ENCODE measurements at places on chromosomes 11 and 22.

GRCh38 chr11:31784611-31785010, 26.5 kb downstream of the PAX6 start:
- no peak for DNase-seq

- DNase-seq: no peak
Observed at GRCh38 chr11:95829580-95830259, 39.4 kb downstream of the CEP57 start.

GRCh38 chr11:64181506-64182411, 4.2 kb upstream of the STIP1 start:
- peak; percentile 82 for DNase-seq

GRCh38 chr11:47220401-47220821, 5.6 kb downstream of the DDB2 start:
- DNase-seq: peak; percentile 24

DNA sequence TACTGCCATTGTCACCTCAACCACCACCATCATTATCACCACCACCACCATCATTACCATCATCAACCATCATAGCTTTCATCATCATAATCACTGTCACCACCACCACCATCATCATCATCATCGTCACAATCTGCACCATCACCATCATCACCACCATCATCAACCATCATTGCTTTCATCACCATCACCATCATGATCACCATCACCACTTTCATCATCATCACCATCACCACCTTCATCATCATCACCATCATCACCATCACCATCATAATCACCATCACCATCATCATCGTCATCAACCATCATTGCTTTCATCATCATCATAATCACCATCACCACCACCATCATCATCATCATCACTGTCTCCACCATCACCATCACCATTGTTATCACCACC, 8.7 kb upstream of the OSBPL5 start:
- DNase-seq: no peak

DNA sequence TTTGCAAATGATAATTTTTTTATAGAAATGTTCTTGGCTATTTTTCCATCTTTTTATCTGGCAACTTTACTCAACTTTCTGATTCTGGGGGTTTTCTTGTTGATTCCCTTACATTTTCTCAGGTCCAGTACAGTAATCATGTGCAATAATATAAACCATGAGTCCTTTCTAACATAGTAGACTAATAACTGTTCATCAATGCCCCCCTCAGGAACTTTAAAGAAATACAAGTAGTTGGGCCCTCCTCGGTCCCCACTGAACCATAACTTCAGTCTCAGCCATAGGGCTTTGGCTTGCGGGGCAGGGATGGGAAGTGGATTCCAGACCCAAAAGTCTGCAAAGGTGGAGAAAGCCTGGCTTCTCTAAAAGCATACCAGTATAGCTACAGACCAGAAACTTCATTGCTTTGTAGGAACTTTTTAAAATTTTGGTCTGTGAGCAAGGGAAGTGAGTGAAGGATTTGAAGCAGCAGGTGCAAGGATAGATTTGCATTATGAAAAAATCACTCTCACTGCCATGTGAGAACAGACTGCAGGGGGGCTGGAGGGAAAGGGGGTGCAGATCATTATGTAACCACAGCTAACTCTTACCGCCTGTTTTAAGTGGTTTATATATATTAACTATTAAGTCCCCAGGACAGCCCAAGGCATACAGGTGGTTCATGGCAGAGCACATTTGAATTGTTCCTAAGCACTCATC, 10.4 kb upstream of the TUB start:
- DNase-seq: no peak

GRCh38 chr11:15307619-15308024, 192.9 kb downstream of the INSC start:
- DNase-seq: no peak

DNA sequence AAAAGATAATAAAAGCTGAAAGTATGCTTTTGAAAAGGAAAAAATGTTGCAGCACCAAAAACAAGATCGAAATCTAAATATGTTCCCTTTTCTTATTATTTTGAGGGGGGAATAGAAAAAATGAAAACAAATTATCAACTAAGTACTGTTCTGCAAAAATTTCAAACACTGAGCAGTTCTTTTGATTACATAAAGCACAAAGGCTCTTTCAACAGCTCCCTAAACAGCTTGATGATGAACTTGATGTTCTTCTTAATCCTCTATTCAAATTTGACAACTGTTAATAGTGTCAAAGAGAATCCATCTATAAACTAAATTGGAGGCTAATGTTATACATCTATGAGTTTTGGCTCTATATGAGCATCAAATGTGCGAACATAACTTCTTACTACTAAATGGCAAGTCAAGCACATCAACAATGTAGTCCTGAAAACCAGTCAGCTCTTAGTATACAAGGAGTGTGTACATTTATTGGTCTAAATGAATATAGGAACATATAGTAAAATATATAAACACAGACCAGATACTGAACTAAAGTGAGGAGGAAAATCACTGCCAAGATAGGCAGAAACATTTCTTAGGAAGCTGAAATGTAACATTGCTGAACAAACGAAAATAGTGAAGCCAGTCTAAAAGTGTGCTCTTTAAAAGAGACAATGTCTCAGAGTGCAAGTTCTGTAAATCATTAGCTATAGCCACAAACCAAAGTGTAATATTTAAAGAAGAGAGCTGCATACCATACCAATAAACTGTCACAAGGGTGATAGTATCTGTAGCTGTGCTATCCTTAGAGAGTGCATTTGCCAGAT, 94.3 kb downstream of the SOX6 start:
- no peak for DNase-seq

- DNase-seq: no peak
Observed at GRCh38 chr11:5240458-5240857, 6.2 kb upstream of the HBD start.

DNA sequence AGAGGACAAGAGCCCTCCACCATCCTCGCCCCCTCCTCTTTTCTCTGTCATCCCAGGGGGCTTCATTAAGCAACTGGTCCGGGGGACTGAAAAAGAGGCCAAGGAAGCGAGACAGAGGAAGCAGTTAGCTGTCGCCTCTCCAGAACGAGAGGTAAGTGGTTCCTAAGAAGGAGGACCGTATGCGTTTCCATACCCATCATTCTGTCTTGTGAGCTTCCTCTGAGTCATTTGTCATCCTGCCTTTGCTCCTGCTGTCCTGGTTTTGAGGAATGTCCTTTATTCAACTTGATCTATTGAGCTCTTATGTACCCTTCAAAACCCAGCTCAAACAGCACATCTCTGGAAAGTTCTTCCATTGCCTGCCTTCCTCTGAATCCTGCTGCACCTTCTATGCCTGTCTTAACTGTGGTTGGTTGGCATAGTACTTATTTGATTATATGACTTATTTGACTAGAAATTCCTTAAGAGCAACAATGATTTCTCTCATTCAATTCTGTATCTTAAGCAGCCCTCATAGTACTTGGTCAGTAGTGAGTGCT, 21.3 kb downstream of the MYO18B start:
- no peak for DNase-seq

GRCh38 chr11:68521969-68522652, 61.6 kb downstream of the PPP6R3 start:
- no peak for DNase-seq

- no peak for DNase-seq
Observed at GRCh38 chr11:32894921-32895320, 2.3 kb downstream of the QSER1 start.

DNA sequence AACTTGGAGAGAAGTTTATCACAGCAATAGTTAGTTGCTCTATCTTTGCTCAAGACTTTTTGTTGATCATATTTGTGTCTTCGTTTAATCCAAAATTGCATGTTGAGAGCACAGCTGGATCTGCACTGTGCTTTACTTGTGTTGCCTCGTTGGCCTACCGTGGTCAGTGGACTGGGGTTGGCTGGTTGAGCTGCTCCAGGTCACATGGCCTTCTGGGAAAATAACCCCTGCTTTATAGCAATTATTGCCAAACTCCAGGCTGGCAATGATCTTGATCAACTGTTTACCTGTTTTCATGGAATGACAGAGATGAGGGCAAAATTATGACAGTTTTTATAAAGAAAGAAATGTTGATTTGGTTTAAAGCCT, 5.7 kb upstream of the PLET1 start:
- no peak for DNase-seq

DNA sequence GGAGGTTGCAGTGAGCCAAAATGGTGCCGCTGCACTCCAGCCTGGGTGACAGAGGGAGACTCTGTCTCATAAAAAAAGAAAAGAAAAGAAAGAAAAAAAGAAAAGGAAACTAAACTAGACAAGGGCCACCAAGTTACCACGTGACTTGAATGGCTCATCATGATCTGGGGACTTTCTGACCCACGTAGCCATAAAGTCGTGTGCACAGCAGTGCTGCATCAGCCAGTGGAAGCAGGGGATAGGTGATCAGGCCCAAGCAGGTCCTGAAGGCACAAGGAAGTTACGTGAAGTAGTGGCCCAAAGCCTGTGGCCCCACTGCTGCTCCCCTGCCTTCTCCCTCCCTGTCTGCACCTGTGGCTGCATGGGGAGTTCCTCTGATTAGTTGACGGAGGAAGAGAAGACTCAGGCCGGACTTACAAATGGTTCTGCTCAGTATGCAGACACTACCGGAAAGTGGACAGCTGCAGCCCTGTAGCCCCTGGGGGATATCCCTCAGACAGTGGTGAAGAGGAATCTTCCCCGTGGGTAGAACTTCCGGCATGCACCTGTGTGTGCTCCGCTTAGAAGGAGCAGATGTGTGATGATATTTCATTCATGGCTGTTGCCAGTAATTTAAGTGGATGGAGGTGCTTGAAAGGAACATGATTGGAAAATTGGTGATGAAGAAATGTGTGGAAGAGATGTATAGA, 18.2 kb upstream of the CD81 start:
- DNase-seq: no peak

DNA sequence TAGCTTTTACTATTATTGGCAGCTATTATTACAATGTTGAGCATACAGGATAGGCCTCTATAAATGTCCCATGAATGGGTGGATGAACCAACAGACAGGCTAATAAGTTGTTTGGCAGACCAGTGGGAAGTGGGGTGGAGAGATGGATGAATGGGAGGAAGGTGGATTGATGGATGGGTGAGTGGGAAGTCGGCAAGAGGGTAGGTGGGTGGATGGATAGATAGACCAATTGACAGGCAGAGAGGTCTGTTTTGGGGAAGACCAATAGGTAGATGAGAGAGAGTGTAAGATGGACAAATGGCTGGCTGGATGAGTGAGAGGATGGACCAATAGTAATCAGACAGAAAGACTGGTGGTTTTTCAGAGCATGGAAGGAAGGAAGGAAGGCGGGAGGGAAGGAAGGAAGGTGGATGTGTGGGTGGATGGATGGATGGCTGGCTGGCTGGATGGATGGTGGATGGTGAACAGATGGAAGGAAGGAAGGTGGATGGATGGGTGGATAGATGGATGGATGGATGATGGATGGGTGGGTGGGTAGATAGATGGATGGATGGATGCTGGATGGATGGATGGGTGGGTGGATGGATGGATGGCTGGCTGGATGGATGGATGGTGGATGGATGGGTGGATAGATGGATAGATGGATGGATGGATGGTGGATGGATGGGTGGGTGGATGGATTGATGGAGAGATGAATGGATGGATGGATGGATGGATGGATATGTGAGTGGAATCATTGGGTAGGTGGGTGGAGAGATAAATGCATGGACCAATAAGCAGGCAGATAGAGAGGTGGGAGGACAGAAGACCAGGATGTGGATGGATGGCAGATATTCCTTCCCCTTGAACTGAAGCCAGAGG, 37.4 kb downstream of the RASD2 start:
- no peak for DNase-seq

DNA sequence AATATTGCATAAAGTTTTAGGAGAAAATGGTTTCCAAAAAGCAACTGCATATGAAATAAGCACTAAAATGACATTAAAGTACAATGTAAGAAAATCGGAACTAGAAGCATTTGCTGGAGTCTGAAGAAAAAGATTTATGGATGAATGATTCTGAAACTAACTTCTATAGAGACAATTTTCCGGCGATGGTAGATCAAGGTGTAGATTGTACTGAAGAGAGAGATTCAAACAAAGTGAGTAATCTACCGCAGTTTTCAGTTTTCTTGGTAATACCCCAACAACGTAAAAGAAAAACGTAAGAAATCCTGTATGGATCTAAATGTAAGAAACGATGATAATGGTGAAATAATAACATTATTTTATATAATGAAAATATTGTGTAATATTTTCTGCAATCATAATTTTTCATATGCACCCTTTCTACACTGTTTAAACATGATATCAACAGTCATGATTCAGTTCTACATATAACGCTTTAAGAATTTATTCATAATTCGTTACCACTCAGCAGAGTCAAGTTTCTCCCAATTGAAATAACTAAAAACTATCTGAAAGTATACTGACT, 1.8 kb upstream of the CDPF1 start:
- no peak for DNase-seq

- DNase-seq: no peak
Observed at GRCh38 chr11:44997566-44997965, 46.9 kb upstream of the TP53I11 start.

GRCh38 chr11:34308049-34308912, 49.5 kb downstream of the ABTB2 start:
- DNase-seq: no peak

- DNase-seq: no peak
Observed at GRCh38 chr11:66749091-66749490, 20.1 kb upstream of the SPTBN2 start.

GRCh38 chr11:112265659-112266409, 5.2 kb upstream of the PLET1 start:
- no peak for DNase-seq

GRCh38 chr11:110968348-110969062, 256.3 kb upstream of the ARHGAP20 start:
- no peak for DNase-seq

DNA sequence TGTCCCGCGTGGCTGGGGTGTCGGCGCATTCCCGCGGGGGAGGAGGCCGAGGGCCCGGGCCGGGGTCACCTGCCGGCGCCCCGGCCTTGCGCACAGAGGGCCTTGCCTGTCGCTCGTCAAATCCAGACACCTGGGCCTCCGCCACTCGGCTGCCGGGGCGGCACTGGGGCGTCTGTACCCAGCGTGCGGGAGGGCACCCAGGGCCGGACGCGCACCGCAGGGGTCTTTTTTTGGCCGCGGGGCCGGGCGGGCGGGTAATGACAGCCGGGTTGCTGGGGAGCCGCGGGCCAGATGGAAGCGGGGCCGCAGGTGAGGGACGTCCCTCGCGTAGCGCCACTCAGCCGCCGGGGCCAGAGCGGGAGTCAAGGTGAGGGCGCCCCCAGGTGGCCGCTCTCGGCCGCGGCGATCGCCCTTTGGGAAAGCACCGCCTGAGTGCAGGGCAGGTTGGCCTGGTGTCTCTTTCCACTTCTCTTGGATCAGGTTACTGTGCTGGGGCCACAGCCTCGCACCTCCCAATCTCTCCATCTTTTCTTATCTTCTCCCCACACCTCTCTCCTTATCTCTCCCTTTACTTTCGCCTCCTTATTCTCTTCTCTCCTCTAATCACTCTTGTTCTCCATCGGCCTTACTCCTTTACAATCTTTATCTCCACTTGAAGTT, 3.5 kb downstream of the PHLDB1 start:
- DNase-seq: no peak

- DNase-seq: no peak
Observed at GRCh38 chr11:102384419-102385079, 37.5 kb downstream of the BIRC2 start.

- no peak for DNase-seq
Observed at GRCh38 chr11:69294571-69295078, 670 bp downstream of the MYEOV start.

Data from GM04504 (cell line).